ENCODE measurements at places on chromosomes 5 and 9.

DNA sequence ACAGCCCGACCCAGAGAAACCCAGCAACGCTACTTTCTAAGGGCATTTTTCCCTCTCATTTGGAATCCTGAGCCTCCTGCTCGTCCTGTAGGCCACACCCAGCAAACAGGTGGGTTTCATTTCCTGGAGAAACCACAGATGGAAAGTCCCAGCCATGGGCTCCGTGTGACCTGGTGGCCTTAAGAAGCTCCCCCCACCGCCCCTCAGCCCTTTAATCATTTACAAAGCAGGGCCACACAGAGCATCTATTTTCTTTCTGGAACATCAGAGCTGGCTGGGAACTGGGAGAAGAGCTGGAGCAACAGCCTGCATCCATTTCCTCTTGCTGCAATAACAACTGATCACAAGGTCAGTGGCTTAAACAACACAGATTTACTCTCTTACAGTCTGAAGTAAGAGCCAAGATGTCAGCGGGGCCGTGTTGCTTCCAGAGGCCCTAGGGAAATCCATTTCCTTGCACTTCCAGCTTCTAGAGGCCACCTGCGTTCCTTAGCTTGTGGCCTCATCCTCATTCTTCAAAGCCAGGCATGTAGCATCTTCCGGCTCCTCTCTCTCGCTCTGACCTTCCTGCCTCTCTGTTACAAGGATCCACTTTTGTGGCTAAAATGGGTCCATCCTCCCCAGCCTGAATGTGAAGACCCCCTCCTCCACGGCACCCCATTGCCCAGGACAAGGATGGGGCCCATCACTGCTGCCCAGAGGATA is 40.5 kb downstream of the C9orf50 start:
- DNase-seq, result peak; percentile 43

- DNase-seq, result peak; percentile 9
These were observed 800 bp upstream of the KCNN2 start for GRCh38 chr5:114360816-114361723.

GRCh38 chr5:180627386-180628120 is 21.8 kb downstream of the FLT4 start:
- no peak for DNase-seq

DNA sequence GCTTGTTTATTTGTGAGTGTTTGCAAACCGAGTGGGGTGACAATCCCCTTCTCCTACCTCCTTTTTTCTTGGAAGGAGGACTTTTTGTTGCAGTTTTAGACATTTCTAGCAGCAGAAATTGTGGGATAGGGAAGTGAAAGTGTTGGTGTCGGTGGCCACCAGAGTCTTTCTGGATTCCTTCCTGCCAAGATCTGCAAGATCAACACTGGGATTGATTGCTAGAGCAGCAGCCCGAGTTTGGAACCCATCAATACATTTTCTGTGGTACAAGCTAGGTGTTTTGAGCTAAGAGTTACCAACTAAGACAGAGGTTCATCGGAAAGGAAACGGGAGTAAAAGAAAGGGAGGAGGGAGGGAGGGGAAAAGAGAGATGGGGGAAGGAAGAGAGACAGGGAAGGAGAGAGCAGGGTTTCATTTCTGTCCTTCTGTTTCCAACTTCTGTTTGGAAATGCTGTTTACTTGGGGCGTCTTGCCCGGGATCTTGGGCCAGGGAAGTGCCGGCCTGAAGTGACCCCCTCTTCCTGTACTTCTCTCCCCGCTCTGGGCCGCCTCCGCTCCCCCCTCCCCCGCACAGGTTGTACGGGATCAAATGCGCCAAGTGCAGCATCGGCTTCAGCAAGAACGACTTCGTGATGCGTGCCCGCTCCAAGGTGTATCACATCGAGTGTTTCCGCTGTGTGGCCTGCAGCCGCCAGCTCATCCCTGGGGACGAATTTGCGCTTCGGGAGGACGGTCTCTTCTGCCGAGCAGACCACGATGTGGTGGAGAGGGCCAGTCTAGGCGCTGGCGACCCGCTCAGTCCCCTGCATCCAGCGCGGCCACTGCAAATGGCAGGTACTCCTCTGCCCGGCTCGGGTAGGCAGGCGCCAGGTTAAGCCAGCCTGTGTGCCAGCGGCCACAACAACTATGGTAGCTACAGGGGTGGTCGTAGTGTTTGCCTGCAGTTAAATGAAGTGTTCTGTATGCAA is 4.0 kb downstream of the ISL1 start:
- no peak for DNase-seq

- DNase-seq, result no peak
These were observed 3.4 kb upstream of the GALNT12 start for GRCh38 chr9:98804083-98804482.

DNA sequence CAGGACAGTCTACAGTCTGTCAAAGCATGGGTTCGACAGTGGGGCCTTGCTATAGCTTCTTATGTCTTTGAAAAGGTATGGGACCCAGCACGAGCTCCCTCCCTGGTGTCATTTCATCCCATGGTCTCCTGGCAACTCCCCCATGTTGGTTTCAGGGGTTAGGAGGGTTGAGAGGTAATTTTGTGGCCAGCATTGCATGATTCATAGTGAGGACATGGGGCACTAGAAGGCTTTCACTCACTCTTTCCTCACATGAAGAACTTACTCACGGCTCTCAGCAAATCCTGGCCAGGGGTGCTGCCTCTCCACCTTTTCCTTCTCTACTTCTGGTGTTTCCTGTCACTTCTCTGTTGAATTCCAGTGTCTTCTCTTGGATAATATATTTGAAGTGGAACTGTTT is 134.7 kb upstream of the TNPO1 start:
- DNase-seq, result no peak

DNA sequence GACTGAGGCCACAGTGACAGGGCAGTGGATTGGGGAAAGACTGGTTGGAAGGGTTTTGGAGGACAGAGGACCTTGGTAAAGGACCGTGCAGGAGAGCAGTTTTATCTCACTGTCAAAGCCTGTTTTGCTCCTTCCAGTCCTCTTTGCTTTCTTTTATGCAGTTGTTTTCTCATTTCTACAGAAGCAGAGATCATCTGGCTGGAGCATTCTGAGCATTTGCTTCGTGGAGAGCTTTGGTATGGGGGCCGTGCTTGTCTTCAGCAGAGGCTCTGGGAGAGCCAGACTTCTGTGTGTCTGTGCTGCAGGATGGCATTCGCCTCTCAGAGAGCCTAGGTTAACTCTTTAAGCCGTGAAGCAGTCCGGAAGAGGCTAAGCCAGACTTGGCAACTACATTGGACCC is 171.8 kb upstream of the TUT7 start:
- no peak for DNase-seq
